Activated naive CD8-positive, alpha-beta T cell treated with anti-CD3 and anti-CD28 coated beads, Interleukin-2, amount 10 ng/mL, durations not matched to agents 7 days and 5 days (primary cell): ENCODE measurements at places on chromosomes 1 and 21.

GRCh38 chr1:68175621-68176398 is 56.5 kb downstream of the WLS start:
- H3K36me3 ChIP-seq: no peaks in the 10 kb centered on the region
- no peaks in the 10 kb centered on the region for H3K27me3 ChIP-seq
- H3K4me1 ChIP-seq: no peaks in the 10 kb centered on the region
- no peak overlapping the region for H3K4me3 ChIP-seq
- H3K27ac ChIP-seq: no peak overlapping the region

GRCh38 chr1:238485912-238486209 is 595.1 kb upstream of the ZP4 start:
- H3K27me3 ChIP-seq: no peaks in the 10 kb centered on the region
- no peaks in the 10 kb centered on the region for H3K36me3 ChIP-seq
- no peaks in the 10 kb centered on the region for H3K4me1 ChIP-seq
- no peak overlapping the region for H3K27ac ChIP-seq
- H3K4me3 ChIP-seq: no peak overlapping the region
- no peak for DNase-seq

GRCh38 chr1:40059338-40059959 is 18.9 kb downstream of the CAP1 start:
- DNase-seq: no peak
- H3K4me1 ChIP-seq: peaks cover 77% of the 10 kb centered on the region
- H3K27ac ChIP-seq: peak overlapping the region; percentile 84

- H3K36me3 ChIP-seq: peaks cover 48% of the 10 kb centered on the region
- DNase-seq: no peak
- no peak overlapping the region for H3K27ac ChIP-seq
- H3K27me3 ChIP-seq: no peaks in the 10 kb centered on the region
- peaks cover 17% of the 10 kb centered on the region for H3K4me1 ChIP-seq
These were observed 75.6 kb downstream of the MRPS6 start for GRCh38 chr21:34148826-34149558.

DNA sequence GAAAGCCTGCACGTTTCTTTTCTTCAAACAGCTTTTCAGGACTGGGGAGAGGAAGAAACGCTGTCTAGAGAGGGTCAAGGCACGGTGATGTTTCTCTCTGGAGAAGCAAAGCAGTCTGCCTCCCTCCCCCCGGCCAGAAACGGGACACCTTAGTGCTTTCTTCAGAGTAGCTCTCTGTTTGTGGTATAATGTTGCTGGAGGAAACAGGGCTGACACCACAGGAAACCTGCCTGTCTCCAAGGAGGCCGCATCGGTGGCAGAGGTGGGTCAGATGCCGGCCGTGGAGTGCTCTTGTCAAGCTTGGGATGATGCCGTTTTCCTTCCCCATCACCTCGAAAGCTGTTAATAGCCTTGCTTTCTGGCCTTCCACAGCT is 139.4 kb downstream of the DHRS3 start:
- peaks cover 81% of the 10 kb centered on the region for H3K4me1 ChIP-seq
- H3K36me3 ChIP-seq: peaks cover 24% of the 10 kb centered on the region
- peak overlapping the region; percentile 79 for H3K4me3 ChIP-seq
- H3K27ac ChIP-seq: peak overlapping the region; percentile 91

DNA sequence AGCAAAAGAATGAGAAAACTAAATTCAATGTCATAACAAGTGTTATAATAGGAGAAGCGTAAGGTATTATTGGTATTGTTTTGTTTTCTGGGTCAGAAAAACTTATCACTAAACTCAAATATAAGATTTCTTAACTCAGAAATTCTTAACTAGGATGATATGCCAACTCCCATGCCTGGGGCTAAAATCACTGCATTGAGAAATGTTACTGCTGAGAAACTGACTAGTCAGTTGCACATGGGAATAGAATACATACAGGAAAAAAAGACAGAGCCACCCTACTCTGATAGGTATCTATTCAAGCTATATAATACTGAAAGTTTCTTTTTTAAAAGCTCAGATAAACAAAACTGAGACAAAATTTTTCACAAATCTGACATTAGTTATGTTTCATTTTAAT is 56.3 kb downstream of the PRPF38A start:
- no peaks in the 10 kb centered on the region for H3K27me3 ChIP-seq
- DNase-seq: no peak
- no peak overlapping the region for H3K27ac ChIP-seq
- H3K4me3 ChIP-seq: no peak overlapping the region
- H3K36me3 ChIP-seq: peaks cover 11% of the 10 kb centered on the region
- H3K4me1 ChIP-seq: no peaks in the 10 kb centered on the region

GRCh38 chr1:59079434-59080140 is 217.3 kb upstream of the FGGY start:
- H3K4me1 ChIP-seq: peaks cover 7% of the 10 kb centered on the region
- no peaks in the 10 kb centered on the region for H3K36me3 ChIP-seq
- no peak overlapping the region for H3K4me3 ChIP-seq
- no peak for DNase-seq
- H3K27ac ChIP-seq: no peak overlapping the region

DNA sequence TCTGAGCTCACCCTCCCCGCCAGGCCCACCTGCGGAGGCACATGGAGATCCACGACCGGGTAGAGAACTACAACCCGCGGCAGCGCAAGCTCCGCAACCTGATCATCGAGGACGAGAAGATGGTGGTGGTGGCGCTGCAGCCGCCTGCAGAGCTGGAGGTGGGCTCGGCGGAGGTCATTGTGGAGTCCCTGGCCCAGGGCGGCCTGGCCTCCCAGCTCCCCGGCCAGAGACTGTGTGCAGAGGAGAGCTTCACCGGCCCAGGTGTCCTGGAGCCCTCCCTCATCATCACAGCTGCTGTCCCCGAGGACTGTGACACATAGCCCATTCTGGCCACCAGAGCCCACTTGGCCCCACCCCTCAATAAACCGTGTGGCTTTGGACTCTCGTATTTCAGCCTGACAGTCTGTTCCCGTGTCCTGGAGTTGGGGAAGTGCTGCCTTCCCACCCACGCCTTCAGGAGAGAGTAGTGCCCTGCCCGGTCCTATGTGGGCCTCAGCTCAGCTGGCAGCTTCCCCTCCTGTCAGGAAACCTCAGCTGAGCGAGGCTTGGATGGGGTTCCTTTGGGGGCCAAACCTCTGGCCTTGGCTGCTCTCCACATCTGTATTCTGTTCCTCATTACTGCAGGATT is 9.2 kb downstream of the ZBTB48 start:
- peaks cover 1% of the 10 kb centered on the region for H3K36me3 ChIP-seq
- H3K27ac ChIP-seq: no peak overlapping the region
- no peak for DNase-seq
- H3K27me3 ChIP-seq: no peaks in the 10 kb centered on the region
- no peak overlapping the region for H3K4me3 ChIP-seq
